ENCODE measurements at places on chromosomes 7 and 10.

DNA sequence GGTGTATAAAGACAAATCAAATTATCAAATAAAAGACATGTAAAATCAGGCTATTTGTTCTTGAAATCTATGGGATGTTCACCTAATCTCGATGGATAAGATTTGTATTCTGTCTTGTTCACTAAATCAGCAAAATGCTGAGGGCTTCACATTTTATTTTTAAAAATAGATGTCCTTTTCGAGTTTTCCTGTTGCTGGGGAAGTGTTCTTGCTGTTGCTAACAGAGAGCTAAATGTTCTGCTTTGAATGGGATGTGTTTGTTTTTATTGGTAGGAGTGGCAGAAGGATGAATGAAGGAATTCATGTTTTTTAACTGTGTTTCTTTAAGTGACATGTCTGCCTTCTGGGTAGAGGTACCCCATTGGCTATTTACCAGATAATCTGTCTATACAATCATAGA is 7.3 kb upstream of the SNX13 start:
- DNase-seq, result no peak

- no peak for DNase-seq
Observed at GRCh38 chr10:96699613-96700012, 20.7 kb downstream of the PIK3AP1 start.

DNA sequence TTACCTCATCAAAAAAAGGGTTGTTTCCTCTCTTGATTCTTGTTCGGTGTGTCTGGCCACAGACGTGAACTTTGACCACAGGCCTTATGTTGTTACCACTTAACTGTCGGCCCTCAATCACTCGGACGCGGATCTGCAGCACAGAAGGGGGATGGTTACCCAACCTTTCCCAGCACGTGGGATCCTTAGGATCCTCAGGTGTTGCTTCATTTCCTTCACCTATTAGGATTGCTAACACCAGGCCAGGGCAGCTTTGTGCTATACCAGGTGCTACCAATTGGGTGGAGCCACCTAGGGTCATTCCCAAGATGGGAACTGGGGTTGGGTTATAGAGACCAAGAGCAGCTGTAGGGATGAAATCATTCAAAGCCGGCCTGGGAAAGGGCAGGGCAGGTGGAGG is 73.4 kb downstream of the MYOF start:
- DNase-seq, result no peak

DNA sequence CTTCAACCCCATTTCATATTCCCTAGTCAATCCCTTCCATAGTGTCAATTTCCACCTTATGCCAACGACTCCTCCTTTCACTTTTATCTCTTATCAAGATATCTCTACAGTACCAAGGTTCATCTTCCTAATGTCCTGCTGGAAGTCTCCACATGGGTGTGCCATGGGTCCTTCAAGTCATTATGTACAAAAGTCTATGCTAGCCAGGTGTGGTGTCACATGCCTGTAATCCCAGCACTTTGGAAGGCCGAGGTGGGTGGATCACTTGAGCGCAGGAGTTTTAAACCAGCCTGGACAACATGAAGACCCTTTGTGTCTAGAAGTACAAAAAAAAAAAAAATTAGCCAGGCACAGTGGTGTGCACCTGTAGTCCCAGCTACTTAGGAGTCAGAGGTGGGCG is 47.6 kb downstream of the PRTFDC1 start:
- no peak for DNase-seq

DNA sequence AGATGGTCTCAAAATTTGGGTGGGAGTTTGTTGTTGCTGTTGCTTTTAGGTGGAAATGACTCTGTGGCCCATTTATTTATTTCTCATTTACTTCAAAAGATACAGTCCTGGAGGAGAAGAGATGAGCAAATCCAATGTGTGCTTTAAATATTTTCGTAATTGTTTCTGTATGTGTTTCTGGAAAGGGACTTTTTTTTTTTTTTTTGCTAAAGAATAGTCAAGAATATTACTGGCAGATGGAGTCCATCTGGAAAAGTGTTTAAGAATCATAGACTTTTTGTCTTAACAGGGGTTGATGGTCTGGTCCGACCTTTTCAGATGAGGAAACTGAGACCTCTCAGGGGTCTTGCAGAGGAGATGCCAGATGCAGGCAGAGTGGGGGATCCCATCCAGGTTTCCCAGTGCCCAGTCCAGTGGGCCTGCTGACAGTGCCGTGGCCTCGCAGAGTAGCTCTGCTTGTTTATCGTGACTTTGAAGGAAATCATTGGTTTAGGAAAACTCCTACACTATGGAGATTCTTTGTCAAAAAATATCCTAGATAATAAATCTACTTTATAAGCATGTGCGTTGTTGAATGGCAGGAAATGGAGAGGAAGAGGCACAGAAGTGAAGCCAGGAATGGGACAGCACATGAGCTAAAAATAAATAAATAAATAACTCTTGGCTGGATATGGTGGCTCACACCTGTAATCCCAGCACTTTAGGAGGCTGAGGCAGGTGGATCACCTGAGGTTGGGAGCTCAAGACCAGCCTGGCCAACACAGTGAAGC is 164.3 kb upstream of the SVIL start:
- no peak for DNase-seq

DNA sequence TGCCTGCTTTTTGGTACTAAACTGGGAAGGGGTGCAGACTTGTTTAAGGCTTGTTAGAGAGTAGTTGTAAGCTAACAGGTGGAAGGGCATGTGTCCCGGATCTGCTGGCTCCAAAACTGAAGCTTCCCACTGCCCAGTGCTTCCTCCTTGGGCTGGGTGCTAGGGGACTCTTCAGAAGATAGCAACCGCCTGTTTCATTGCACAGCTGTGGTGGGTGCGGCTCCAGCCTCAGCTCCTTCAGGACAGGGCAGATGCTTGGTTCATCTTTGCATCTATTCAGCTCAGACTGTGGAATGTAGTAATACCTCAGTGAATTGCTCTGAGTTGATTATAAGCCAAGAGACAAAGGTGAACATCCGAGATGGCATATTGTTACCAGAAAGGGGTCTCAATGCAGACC is 527.1 kb downstream of the TYW1 start:
- DNase-seq, result no peak

DNA sequence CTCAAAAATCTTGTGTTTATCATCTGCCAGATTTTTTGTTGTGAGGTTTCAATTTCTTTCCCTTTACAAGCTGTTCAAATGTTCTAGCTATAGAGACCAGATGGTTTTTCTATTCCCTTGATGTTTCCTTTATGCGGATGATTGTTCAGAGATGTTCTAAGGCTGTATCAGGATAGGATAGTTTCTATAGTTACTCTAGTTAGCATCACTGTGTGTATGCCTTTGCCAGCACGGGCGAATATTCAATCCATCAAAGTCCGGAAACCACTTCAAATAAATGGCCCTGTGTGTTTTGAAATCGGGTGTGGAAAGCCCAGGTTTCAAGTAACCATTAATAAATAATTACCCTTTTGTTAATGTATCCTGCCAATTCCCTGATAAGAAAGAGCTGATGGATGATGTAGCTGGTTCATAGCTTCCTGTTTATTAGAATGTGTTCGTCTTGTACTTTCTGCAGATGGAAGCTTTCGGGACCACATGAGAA is 149.8 kb upstream of the PRKCQ start:
- no peak for DNase-seq

GRCh38 chr7:1150400-1151002 is 9.5 kb downstream of the ZFAND2A start:
- no peak for DNase-seq

DNA sequence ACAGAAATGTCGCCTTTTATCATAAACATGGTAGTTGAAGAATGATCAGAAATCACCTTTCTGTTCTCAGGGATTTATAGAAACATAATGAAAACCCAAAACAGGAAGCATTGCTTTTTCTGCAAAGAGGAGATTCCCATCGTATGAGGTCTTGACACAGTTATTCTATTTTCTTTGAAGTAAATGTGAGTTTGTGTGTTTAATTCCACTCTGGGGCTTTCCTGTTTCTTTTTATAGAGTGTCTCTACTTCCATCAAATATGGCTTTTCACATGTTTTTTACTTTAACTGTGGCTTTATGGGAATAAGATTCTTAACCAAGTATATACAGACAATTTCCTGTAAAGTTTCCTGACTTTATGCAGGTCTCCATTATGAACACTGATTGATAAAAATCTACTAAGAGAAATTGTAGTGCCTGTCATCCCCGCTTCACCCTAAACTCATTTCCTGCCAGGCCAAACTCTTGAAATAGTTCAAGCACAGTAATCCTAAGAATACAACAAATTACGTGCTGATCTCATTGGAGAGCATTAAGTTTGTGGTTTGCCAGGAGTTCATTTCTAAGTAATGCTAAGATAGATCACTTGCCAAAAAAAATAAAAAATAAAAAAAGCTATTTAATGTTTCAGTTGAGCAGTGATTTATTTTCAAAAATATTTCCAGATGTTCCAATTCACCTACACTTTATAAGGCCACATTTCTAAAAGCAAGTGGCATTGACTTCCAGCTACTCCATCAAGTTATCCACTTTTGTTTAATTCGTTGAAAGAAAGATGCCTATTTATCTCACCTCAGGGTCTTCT is 52.2 kb upstream of the SEC61G start:
- no peak for DNase-seq

DNA sequence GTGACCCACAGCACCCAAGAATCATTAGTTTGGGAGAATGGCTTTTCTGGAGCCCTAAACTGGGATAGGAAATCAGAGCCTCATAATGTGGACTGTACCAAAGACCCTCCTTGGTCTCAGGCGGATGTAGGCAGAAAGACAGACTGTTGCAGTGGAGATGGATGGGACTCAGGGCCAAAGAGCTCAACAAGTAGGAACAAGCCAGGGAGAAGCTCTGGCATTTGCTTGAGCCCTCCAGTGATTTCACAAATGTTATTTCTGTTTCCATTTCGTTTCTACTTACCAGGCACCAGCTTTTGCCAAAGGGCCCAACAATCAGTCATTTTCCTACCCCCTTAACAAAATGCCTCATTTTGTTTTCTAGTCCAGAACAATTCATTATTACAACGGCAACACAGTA is 762.7 kb downstream of the KCNMA1 start:
- DNase-seq, result no peak

GRCh38 chr7:2723138-2723850 is 35.3 kb downstream of the AMZ1 start:
- no peak for DNase-seq

DNA sequence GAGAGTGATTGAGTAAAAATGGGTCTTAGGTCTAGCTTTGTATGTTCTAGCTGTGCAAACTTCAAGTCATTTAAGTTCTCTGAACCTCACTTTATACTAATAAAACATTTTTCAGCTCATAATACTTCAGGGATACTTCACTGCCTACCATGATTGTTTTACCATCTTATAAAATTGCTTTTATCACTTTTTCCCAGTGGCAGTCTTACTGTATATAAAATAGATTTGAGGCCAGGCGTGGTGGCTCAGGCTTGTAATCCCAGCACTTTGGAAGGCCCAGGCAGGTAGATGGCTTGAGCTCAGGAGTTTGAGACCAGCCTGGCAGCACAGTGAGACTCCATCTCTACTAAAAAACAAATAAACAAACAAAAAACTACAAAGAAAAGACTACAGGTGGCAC is 17.4 kb downstream of the FGL2 start:
- no peak for DNase-seq

DNA sequence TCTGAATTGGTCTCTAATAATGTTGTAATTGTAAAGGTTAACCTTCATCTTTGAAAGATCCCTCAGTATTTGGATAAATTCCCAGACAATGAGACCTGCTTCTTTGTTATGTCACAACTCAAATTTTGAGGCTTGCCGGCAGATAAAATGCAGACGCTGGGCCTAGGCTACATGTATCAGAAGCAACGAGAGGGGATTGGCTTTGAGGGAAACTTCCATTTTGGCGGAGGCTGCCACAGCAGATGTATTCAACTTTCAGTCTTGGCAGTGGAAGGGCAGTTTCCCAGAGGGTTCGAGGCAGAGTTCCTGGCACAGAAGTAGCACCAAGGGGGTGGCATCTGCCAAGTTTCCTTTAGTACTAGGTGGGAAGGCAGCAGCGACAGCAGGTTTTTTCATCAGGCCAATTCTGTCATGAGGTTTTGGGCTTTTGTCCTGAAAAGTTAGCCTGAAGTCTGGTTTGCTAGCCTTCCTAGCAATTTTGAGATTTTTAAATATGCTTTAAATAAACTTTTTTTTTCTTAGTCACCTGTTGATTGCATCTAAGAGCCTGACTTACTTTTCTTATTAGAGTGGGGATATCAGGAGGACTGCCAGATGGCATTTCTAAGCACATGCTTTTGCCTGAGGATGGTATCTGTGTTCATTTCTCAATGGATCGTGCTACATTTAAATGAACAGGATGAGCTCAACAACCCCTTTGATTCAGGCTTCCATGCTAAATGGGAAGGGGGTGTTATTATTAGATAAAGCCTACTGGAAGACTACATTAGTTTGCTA is 89.5 kb upstream of the FAM3C start:
- no peak for DNase-seq

DNA sequence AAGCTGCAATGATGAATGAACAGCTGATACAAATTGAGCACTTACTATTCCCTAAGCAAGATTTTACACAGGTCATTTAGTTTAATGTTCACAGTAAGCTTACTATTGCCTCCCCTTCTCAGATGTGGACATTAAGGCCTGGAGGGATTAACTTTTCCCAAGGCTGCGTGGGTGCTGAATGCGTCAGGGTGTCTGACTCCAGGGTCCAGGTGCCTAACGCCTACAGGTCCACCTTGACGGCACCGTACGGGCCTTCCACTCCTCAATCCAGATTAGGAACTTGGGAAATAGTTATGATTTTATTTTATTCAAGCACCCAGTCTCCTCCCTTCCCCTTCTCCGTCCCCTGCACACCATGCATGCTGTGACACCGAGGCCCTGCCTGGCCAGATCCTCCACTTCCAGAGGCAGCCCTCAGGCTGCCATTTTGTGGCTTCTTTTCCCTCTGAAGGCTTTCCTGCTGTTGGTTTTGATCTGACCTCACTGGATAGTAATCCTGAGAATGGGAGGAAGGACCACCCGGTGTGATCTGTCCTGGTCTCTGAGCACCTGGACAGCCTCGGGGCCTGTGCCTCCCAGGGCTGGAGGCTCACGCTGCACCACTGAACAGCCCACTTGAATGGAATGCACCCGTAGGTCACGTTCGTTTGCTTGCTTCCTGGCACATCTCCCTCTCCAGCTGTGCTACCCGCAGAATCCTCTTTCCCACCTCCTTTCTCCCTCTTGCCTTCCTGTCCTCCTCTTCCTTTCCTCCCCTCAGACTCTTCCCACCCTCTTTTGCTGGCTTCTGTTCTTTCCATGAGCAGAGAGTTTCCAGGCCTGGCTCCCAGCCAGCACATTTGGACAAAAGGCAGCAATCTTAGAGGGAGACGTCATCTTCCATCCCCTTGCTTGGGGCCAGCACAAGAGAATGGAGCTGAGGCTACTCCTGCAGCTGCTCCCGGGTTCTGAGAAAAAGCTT is 14.4 kb downstream of the DENND2A start:
- no peak for DNase-seq

Data from stimulated activated CD4-positive, alpha-beta T cell treated with anti-CD3 and anti-CD28 coated beads, Interleukin-4, amount 100 ng/mL, for 1 hour (primary cell).